ENCODE measurements at places on chromosomes 16 and 17. TPM values are rescaled to one million over a fixed set of nuclear protein-coding genes. Genes with fewer than 3 reads are reported as not detected.

GRCh38 chr16:88381820-88382451, 823 bp upstream of the ZNF469 start:
- no peak for DNase-seq

DNA sequence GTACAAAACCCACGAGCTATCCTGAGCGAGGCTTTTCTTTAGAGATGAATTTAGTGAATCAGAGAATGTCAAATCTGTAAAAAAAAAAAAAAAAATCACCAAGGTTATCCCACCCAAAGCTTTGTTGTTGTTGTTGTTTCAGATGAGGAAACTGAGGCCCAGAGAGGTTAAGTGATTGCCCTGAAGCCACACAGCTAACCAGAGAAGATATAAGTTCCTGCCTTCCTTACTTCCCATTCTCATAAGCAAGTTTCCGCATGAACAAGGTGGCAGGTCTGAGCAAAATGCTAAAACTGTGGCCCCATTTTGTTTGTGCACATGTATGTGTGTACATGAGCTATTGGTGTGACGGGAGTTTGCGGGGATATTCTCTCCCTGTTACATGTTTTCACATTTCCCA, 352.1 kb upstream of the ZFHX3 start:
- no peak for DNase-seq

DNA sequence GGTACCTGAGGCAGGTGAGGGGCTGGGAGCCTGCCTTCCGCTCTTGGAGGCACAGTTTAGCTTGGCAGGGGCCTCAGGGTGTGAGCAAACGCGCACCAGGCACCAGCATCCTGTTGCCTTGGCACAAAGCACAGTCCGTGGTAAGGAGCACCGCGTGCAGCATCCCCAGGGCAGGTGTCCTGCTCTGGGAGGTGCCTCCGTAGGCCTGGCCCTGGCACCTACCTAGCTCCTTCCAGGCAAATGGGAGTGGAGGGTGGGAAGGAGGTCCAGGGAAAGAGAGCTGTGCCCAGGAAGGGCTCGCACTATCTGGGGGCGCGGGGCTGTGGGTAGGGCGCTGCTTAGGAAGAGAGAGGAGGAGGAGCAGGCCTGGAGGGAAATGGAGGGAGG, 3.1 kb upstream of the GSE1 start:
- no peak for DNase-seq

DNA sequence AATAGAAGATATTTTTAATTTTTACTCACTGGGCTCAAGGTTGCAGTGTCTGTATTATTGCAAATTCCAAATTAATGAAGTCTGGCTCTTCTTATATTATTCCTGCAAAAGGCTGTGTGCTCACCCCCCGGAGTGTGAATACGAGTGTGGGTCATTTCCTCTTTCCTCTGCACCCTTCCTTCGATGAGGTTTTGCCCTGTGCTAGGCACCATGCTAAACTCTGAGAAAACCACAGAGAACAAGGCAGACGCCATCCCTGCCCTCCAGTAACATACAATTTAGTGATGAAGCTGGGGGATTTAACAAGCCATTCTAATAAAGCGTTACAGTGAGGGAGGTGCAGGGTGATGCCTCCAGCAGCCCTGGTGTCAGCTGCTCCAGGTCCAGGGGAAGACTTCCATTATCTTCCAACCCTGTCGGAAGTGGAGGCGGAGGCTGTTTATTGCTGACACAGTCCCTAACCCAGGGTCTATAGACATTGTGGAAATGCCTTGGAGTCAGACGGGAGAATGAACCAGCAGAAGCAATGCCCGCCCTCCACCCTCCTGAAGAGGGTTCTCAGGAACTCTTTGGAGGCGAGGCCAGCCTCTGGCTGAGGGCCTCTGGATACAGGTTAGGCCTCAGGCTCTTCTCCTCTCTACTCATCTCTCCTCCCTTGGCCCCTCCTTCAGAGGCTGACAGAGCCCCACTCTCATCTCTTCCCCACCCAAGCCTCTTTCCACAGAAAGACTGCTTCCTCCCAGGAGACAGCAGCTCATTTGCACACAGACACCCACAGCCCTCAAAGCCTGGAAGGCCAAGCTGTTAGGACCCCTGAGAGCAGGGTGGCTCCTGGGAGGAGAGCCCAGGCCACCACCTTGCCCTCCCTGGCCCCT, 2.0 kb upstream of the ACE start:
- no peak for DNase-seq

DNA sequence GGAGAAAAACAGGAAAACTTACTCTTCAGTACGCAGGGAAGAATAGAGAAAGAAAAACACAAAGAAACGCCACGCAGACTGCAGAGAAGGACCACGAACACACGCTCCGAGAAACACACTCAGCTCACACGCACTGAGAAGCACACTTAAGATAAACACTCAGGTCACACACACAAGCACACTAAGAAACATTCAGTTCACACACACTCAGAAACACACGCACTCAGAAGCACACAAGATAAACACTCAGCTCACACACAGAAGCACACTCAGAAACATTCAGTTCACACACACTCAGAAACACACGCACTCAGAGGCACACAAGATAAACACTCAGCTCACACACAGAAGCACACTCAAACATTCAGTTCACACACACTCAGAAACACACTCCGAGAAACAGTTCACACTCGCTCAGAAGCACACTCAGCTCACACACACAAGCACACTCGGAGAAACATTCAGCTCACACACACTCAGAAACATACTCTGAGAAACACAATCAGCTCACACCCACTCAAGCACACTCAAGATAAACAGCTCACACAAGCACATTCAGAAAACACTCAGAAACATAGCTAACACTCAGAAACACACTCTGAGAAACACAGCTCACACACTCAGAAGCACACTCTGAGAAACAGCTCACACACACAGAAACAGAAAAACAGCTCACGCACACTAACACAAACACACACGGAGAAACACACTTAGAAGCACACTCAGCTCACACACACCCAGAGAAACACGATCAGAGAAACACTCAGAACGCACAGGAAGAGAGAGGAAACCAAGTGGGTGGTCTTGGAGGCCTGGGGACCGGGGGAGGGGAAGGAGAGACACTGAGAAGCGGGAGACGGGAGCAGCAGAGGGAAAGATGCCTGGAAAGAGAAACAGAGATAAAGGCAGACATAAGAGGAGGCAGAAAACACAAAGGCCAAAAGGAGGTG, 908 bp downstream of the TMEM98 start:
- no peak for DNase-seq

- DNase-seq = no peak
These were observed 124.1 kb downstream of the PRKCA start for GRCh38 chr17:66426397-66427033.

GRCh38 chr16:11437069-11437468, 91.8 kb downstream of the RMI2 start:
- DNase-seq = no peak

CCL1 gene
- total RNA-seq = not detected

KRT39 gene
- total RNA-seq = not detected

CCL8 gene
- total RNA-seq = not detected

FOXN1 gene
- not detected for total RNA-seq
